ENCODE measurements at places on chromosomes 2 and 18. TPM values are rescaled to one million over a fixed set of nuclear protein-coding genes. Genes with fewer than 3 reads are reported as not detected.

- no peaks in the 10 kb centered on the region for H3K4me1 ChIP-seq
- no peak overlapping the region for H3K27ac ChIP-seq
- no peaks in the 10 kb centered on the region for H3K27me3 ChIP-seq
- no peak overlapping the region for H3K4me3 ChIP-seq
Measured at GRCh38 chr2:171266102-171266501, 105.4 kb upstream of the TLK1 start.

DNA sequence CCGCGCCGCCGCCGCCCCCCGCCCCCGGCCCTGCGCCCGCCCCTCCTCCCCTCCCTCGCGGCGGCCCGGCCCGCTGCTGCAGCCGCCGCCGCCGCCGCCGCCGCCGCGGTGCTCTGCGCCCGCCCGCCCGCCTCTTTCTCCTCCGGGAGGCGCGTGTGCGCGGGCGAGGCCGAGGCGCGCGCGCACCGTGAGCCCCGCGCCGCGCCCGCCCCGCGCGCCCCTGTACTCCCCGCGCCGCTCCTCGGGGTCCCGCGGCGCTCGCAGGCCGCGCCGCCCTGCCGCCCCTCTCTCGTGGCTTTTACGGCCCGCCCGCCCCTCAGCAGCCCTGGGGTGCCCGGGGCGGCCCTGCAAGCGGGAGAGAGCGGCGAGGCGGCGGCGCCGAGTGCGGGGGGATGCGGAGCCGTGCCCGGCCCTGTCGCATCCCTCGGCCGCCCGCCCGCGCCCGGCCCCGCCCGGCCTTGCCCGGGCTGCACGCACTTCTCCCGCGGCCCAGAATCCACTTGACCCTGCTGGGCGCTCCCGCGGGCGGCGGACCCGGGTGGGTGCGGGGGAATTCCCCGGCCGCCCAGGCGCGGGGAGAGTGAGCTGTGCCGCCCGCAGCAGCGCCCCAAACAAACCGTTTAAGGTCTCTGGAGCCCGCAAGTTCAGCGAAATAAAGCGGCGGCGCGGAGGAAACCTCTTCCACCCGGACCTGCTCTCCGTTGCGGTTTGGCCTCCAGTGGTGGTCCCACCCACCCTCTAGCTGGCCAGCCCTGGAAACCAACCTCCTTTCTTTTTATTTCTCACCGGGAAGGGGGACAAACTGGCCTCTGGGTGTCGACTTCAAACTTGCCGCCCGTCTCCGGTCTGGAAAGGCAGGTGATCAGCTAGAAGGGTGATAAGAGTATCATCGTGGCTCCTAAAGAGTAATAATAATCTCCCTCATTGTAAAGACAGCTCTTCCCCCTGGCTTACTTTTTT is 37.4 kb downstream of the AFF3 start:
- H3K27me3 ChIP-seq: no peaks in the 10 kb centered on the region
- H3K4me1 ChIP-seq: no peaks in the 10 kb centered on the region
- peak overlapping the region; percentile 40 for H3K4me3 ChIP-seq
- no peak overlapping the region for H3K27ac ChIP-seq
- no peaks in the 10 kb centered on the region for H3K36me3 ChIP-seq

GRCh38 chr2:16774980-16775898 is 109.6 kb upstream of the CYRIA start:
- peaks cover 5% of the 10 kb centered on the region for H3K4me1 ChIP-seq
- H3K27ac ChIP-seq: peak overlapping the region; percentile 75
- H3K36me3 ChIP-seq: no peaks in the 10 kb centered on the region
- H3K27me3 ChIP-seq: no peaks in the 10 kb centered on the region
- peak; percentile 53 for DNase-seq
- no peak overlapping the region for H3K4me3 ChIP-seq

GRCh38 chr2:43559391-43560230 is 36.2 kb downstream of the THADA start:
- no peaks in the 10 kb centered on the region for H3K36me3 ChIP-seq
- no peak for DNase-seq
- H3K27ac ChIP-seq: no peak overlapping the region
- H3K27me3 ChIP-seq: no peaks in the 10 kb centered on the region
- no peaks in the 10 kb centered on the region for H3K4me1 ChIP-seq

DNA sequence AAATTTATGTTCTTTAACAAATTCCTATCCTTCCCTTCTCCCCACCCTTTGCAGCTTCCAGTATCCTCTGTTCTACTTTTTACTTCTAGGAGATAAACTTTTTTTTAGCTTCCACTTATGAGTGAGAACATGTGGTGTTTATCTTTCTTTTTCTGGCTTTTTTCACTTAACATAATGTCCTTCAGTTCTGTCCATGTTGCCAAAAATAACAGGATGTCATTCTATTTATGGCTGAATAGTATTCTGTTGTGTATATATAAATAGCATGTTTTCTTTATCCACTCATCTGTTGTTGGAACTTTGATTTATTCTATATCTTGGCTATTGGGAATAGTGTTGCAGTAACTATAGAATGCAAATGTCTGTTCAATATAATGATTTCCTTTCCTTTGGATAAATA is 1191.2 kb downstream of the CNTNAP5 start:
- H3K27me3 ChIP-seq: no peaks in the 10 kb centered on the region
- no peaks in the 10 kb centered on the region for H3K4me1 ChIP-seq
- no peak overlapping the region for H3K4me3 ChIP-seq
- H3K27ac ChIP-seq: no peak overlapping the region
- H3K36me3 ChIP-seq: no peaks in the 10 kb centered on the region
- no peak for DNase-seq

- no peaks in the 10 kb centered on the region for H3K36me3 ChIP-seq
- H3K4me3 ChIP-seq: no peak overlapping the region
- no peak for DNase-seq
- no peaks in the 10 kb centered on the region for H3K4me1 ChIP-seq
- no peaks in the 10 kb centered on the region for H3K27me3 ChIP-seq
Measured at GRCh38 chr2:127153691-127154158, 46.8 kb upstream of the BIN1 start.

DNA sequence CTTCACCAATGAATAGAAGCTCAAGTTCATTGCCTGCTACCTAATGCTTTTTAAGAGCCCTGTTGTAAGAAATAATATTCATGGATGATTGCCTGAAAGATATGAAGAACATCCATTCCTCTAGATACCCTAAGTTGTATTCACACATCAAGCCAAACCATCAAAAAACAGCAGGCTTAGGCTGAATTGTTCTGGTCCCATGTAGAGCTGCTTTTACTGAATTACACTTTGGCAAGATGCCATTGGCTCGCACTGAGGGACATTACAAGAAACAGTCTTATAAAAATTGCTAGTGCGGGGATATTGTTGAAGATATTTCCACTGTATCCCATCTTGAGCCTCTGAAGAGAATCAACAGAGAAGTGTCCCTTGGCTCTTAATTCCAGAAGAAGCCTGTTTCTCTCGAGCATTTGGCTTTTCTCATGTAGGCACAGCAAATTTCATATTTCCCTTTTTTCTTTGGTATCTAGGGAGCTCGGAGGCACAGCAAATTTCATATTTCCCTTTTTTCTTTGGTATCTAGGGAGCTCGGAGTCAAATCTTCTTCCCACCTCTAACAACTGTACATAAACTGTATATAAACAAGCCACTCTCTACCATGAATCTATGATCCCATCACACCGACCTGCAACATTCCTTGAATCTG is 107.5 kb downstream of the COLEC12 start:
- H3K36me3 ChIP-seq: no peaks in the 10 kb centered on the region
- DNase-seq: no peak
- no peaks in the 10 kb centered on the region for H3K4me1 ChIP-seq

DNA sequence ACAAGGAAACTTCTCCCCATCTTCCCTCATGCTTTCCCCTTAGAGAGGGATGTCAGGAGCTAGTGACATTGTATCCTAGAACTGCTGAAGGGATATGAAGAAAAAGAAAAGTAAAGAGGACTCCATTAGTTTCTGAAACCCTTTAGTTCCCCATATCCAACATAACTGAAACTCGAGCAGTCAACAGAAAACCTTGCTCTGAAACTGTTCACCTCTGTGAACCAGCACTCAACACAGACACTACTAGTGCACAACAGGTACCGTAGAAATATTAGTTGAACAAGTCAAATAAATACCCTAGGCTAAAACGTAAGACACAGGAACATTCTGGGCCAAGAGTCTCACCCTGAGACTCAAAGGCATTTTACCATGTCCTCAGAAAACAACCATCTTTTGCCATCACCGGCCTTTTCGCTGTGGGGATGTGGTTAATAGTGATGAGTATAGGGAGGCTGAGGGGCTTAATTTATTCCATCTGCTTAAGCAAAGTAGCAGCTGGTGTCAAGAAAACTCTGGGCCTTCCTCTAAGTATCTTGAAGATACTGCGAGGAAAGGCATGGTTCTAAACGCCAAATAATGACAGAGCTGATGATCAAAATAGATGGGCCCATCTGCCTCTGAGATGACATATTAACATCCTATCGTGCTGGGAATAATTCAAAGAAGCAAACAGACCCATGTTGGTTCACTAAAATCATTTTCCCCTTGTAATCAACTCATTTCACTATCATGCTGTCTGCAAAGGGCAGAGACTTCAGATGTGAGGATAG is 156.8 kb downstream of the STK39 start:
- H3K4me1 ChIP-seq: no peaks in the 10 kb centered on the region
- H3K27ac ChIP-seq: no peak overlapping the region
- no peaks in the 10 kb centered on the region for H3K27me3 ChIP-seq
- H3K4me3 ChIP-seq: no peak overlapping the region
- no peak for DNase-seq

DNA sequence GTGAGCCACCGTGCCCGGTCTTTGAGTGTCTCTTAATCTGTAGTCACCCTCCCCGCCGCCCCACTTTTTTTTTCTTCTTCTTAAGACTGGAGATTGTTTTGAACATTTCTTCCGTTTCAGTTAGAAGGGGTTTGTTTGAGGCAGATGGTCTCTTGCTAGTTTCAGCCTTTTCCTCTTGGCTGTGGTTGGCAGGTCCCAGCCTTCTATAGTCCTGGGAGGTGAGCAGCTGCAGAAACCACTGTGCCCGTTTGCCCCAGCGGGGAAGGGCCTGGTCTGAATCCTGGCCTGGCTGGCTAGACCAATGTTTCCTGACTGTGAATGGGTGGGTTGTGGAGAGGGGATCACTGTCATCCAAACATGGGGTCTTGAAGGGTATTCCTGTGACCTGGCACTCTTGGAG is 30.1 kb upstream of the MCFD2 start:
- H3K36me3 ChIP-seq: no peaks in the 10 kb centered on the region
- DNase-seq: no peak
- no peak overlapping the region for H3K27ac ChIP-seq
- H3K4me1 ChIP-seq: no peaks in the 10 kb centered on the region
- no peaks in the 10 kb centered on the region for H3K27me3 ChIP-seq

DNA sequence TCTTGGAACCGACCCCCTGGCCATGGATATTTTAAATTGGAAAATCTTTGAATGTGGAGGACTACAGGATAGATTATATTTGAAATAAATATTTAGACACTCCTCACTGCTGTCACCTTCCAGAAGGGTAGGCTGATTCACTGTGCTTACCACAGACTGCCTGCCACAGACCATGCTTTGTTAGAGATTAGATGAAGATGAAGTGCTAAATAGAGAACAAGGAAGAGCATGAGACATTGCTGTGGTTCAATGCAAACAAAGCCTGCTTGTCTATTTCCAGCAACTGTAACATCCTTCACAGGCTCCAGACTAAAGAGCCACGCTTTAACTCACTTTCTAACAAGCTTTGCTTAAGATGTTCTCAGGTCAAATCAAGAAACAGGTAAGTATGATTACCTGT is 81.0 kb upstream of the TMEM17 start:
- H3K36me3 ChIP-seq: no peaks in the 10 kb centered on the region
- H3K27ac ChIP-seq: no peak overlapping the region
- no peak for DNase-seq
- no peak overlapping the region for H3K4me3 ChIP-seq

Gene CD8A
- total RNA-seq: 0.55 TPM

Gene C2orf66
- not detected for total RNA-seq

Data from right lobe of liver (tissue), 6 donors.